ENCODE measurements at places on chromosomes 2 and 18.

DNA sequence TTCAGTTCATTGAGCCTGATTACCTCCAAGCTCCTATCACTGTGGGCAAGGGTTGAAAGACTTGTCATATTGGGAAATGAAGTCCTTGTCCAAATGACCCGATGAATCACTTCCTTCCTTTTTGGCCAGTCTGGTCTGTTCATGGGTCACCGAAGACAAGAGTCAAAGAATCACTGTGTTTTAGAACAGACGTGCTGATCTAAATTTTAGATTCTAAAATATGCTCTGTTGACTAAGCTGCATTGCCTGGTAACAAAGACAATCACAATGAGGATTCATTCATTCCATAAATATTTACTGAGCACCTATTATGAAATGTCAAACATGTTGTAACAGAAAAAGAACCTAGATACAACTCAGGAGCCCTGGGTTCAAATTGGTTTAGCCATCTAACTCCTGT, 99.4 kb upstream of the RND3 start:
- no peak for DNase-seq

DNA sequence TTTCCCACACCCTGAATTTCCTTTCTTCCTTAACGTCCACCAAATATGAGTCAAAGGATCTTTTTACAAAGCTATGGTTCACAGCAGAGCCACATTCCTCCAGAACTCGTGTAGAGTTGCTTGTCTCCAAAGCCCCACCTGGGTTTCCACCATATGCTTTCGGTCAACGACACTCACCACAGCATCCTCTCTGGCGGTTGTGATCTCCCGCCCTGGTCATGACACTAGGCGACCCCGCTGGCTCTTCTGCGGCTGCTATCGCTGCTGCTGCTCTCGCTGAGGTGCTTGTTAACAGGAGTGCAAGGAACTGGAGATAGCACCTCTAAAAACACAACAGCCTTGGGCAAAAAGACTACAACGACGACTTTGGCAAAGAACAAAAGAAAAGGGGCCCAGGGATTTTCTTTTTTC, 340 bp downstream of the SLC40A1 start:
- DNase-seq: no peak

DNA sequence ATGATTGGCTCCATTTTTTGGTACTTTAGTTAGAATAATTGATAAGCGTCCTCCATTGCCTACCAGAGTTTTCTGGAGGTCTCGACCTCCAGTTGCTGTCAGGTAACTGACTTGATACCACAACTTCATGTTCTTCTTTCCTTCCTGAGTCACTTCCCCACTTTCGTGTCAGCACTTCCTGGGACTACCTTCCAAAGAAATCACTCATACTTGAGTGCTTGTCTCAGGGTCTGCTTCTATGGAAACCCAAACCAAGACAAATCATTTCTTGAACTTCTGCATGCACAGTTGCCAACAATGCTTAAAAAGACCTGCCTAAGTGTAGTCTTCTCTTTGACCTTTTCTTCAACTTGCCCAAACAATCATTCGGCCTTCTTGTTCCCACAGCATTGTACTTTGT, 210.3 kb upstream of the ETAA1 start:
- DNase-seq: no peak

GRCh38 chr2:159553727-159554126, 62.6 kb downstream of the BAZ2B start:
- DNase-seq: no peak

- DNase-seq: no peak
Measured at GRCh38 chr18:31125878-31126277, 23.7 kb upstream of the DSC2 start.

DNA sequence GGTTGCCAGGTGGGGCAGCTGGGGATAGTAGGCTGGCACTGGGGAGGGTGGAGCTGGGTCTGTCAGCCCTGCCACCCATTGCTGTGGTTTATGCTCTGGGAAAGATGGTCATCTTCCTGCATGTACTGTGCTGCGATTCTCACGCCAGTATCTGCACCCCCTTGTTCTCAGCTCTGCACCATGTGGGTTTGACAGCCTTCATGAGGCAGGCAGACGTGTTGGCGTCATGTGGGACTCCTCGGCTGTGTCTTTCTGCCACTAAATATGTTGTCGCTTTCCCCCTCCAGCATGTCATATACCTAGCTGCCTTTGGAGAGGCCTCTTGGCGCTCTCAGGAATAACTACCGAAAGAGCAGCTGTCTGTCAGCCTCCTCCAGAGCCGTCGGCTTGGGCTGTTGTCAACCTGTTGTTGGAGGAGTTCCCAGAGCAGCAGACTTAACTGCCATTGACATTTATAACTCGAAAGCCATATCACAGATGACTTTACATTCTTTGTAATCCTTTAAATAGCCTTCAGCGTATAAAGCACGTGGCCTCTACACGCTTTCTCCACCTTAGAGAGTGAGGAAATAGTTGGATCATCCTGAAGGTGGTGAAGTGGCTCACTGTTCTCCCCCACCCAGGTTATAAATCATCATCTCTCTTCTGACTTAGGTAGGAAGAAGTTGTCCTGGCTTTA, 80.4 kb upstream of the MGAT5 start:
- DNase-seq: no peak

DNA sequence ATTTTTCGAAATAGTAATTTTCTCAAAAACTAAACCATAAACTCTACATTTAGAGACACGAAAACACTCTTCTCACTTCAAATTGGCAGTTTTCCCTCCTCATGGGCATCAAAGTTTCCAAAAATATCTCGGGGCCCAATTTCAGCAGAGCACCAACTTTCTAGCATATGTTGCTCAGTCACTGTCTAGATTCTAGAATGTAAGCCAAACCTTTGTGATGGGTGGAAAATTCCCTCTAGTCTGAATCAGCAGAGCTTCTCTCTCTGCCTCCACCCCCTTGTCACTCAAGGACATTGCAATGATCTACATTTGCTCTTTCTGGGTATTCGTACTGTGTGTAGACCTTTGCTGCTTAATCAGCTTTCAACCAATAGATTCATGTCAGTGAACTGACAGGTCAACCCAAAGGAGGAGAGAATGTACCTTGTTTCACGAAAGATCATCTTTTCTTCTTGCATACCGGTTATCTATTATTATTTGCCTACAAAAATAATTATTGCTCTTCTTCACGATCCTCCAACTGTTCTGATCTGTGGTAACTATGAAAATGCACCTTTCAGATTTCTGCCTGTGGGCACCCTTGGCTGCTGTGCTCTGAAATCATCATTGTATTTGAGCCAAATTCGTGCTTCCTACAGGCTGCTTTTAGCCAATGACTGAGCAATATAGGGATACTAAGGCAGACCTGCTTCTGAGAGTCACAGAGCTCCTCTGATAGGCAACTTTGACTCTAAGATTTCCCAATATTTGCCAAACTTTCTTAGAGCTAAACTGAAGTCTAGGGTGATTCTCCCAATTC, 38.7 kb upstream of the GLS start:
- no peak for DNase-seq

GRCh38 chr2:63537306-63537705, 51.0 kb downstream of the WDPCP start:
- DNase-seq: no peak

DNA sequence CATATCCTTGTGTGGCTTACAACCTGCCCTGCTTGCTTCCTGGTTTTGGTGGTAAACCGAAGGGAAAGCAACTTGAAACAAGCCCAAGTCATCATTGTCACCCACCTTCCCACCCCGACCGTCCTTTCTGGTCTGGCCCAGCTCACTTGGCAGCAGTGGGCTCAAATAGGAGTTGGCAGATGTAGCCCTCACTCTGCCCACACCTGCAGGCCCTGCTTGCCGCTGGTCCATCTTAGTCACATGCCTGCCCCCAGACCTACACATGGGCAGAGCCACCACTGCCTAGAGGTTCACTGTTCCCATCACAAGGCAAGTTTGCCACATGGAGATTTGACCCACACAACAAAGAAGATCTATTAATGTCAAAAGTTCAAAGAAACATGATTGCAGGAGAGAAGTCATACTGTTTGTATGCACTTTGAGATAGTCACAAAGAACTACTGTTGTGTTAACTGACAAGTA, 9.3 kb downstream of the EIPR1 start:
- no peak for DNase-seq

DNA sequence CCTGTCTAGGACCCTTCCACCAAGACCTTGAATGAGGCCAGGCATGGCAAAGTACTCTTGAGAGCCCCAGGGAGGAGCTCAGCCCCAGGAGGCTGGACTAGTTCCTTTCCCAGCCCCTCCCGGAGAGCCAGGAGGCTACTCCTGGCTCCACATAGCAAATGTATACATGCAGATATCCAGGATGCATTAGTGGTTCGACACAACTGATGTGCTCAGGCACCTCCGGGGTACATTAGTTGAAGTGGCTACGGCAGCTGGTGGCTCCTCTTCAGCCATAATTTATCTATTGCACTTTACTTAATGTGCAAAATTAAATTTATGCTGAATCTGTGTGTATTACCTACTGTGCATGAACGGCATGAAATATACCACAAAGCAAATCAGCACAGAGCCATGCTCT, 182.8 kb upstream of the MEIS1 start:
- no peak for DNase-seq

DNA sequence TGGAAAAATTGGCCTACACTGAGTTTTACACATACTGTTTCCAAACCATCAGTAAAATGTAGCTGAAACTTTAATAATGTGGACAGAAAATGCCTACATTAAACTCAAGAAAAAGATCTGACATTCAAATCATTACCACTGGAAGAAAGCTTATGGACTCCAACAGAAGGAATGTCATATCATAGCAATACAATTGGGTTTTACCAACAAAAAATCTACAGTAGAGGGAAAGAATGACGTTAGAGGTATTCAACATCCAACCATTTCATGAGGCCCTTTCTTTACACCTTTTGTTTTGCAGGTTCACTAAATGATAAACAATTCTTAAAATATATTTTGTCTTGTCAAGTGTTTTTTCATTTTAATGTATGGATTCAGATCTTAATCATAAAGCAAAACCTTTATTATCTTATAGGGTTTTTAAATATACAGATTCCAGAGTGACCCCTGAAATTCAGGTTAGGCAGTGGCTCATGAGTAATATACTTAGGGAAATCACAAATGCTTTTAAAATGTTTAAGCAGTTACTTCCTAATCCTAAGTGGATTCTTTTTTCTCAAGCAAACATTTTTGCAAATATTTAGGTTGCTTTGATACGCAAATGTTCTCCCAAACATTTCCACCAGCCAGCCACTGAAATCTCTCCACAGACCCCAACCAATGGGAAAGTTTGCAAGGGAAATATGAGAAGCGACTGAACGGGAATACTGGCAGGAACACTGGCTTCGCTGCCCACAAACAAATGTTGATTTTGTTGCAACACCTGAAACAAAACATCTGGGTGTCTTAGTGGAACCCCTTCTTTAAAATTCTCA, 168.7 kb downstream of the TCF4 start:
- no peak for DNase-seq

- DNase-seq: peak; percentile 32
Measured at GRCh38 chr18:67282796-67283195, 233.7 kb downstream of the DSEL start.

DNA sequence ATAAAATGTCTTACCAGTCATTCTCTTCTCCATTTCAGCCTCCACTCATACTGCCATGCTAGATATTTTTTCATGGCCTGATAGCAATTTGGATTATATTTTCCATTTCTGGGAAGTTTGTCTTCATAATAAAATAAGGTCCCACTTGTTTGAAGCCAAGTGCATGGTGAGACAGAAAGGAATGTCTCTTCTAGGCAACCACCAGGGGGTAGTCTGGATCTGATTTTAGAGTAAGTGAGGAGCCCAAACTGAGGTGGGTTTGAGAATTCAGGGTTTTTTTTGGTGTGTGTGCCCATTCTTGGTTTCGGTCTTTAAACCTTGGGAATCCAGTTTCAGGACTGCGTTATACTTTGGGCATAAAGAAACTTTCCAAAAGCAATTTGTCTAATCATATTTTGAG, 315.5 kb downstream of the RPRM start:
- no peak for DNase-seq

DNA sequence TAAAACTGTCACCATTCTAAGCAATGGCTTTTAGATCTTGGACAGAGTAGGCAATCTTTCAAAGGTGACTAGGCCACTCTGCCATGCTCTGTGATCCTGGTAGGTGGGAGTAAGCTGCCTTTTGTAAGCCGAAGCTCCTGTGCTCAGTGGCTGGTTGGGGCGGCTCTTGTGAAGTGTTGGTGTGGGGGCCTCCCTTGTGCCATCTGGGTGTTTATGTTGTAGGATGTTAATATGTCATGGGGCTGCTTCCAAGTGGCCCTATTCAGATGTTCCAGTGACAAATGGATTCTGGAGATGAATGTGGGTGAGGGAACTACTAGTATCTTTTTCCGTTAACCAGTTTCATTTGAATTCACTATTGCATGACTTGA, 116.8 kb upstream of the SPRED2 start:
- DNase-seq: no peak

DNA sequence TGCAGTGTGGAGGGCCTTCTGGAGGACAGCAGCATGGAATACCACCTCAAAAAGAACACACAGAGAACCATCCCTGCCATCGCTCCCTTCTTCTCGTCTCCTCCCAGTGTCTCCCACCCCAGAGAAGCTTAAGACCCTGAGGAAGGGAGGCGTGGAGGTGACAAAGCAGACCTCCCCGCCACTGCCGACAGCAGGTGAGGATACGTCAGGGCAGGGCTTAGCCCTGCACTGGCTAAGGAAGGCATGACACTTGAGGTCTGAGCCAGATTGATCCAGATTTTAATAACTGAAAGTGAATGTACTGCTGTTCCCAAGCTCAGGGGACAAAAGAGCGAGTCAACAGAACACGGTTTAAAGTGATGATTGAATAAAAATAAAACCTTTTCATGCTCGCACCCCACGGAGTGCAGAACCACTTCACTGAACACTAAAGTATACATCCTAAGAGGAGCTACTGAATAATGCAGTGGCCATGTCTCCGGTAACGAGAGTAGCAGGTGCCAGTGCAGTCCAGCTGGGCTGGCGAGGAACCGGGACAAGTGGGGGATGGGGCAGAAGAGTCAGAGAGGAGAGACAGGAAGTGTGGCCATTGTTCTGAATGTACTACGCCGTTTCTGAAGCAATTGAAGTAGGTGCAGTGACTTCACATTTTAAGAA, 391.0 kb downstream of the CDH2 start:
- DNase-seq: no peak

GRCh38 chr2:148885988-148886387, 11.0 kb downstream of the KIF5C start:
- no peak for DNase-seq

DNA sequence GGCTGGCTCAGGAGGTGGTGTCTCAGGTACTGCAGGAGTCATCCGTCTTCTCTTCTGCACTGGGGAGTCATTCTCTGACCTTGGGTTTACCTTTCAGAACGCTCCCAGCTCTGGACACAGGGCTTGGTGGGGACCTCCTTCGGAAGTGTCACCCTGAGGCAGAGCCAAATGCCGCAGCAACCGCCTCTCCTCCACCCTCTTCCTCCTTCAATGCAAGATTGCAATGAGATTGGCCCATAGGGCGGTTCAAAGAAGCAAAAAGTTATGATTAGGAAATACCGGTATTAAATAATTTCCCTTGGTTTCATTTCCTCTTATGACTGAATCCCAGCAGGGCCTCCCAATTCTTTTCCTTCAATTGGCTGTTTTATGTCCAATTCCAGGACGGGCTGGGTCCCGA, 178.8 kb downstream of the ACKR3 start:
- DNase-seq: no peak

GRCh38 chr2:20486571-20486970, 39.7 kb downstream of the RHOB start:
- DNase-seq: no peak

- DNase-seq: no peak
Measured at GRCh38 chr2:1586923-1587840, 157.1 kb downstream of the PXDN start.

GRCh38 chr2:239826786-239827522, 198.2 kb downstream of the NDUFA10 start:
- DNase-seq: no peak

GRCh38 chr2:26993768-26994167, 23.3 kb downstream of the MAPRE3 start:
- DNase-seq: no peak

- peak; percentile 93 for DNase-seq
Measured at GRCh38 chr2:181790716-181791649, 100.5 kb upstream of the ITPRID2 start.

Measured in fibroblast of skin of left quadriceps (primary cell).